ENCODE measurements at places on chromosomes 4 and X.

- DNase-seq, result no peak
Measured at GRCh38 chr4:54505362-54505761, 152.4 kb upstream of the KIT start.

GRCh38 chrX:152299787-152300186, 151.3 kb downstream of the GABRA3 start:
- no peak for DNase-seq

DNA sequence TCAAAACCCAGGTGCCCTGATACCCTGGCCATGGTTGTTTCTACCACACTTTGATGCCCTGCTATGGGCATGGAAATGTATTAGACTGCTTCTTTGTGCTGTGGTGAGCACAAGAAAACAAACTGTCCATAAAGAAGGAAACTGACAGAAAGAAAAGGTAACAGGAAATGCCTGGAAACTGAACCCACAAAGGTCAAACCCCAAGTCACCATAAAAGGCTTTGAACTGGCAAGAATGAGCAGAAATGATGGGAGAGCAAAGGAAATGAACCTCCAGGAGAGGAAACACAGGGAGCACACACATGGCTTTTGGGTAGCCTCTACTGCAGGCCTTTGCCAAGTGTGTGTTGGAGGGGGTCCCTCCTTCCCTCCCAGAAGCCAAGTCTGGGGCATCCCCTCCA, 35.0 kb downstream of the LHFPL1 start:
- no peak for DNase-seq

- DNase-seq, result no peak
Measured at GRCh38 chr4:53547983-53548382, 43.3 kb downstream of the LNX1 start.

- no peak for DNase-seq
Measured at GRCh38 chr4:13483136-13483767, 888 bp downstream of the RAB28 start.

DNA sequence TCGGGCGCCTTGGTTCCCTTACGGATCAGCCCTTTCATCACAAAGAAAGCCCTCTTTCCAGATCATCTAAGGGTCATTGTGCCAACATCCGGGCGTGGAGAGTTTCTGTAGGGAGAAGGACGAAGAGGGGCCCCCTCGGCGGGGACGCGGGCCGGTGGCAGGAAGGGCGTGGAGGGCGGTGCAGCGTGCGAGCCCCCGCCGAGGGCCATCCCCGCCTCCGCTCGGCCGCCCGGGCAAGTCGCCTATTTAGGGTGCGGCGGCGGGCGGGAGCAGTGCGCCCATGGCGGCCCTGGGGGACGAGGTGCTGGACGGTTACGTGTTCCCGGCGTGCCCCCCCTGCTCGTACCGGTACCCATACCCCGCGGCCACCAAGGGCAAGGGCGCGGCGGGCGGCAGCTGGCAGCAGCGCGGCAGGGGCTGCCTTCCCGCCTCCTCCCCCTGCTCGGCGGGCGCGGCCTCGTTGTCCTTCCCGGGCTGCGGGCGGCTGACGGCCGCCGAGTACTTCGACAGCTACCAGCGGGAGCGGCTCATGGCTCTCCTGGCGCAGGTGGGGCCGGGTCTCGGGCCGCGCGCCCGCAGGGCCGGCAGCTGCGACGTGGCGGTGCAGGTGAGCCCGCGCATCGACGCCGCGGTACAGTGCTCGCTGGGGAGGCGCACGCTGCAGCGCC, at the start of gene ZAR1:
TSS of gene ZAR1 (plus strand) at position 241 of the 668 bp plus-strand sequence. CDS start at position 281, 40 bp downstream.
- no peak for DNase-seq

- DNase-seq, result no peak
Measured at GRCh38 chrX:22056235-22056634, 24.1 kb downstream of the PHEX start.

- no peak for DNase-seq
Measured at GRCh38 chr4:76486588-76487276, 51.7 kb downstream of the SHROOM3 start.

GRCh38 chr4:40599431-40599830, 30.2 kb downstream of the RBM47 start:
- DNase-seq, result no peak

DNA sequence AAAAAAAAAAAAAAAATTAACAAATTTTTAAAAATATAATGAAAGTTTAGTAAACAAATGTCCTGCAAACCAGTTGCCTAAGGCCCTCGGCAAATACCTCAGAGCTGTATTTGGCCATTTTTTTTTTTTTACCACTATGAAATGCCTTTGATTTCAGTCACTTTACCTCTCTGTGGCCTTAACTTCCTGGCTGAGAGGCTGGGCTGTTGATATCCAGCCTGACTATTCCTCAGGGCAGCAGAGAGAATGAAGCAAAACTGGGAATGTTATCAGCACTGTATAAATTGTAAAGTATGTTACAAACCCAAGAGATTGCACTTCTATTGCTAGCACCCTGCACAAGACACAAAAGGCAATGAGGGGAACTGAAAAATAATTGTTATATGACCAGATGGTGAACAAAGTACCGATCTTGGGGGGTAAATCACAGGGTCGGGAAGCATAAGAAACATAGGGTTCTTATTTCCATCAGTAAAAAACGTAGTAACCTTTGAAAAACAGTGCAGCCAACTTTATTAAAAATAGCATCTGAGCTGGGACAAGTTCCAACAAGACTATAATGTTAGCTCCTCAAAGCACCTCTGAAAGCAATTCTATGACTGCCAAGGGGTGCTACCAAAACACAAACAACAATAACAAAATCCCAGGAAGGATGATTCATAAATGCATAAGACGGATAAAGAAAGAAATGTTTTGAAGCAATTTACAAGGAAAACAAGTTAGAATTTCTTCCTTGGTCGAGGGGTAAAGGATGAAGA, 18.1 kb downstream of the USP46 start:
- no peak for DNase-seq

DNA sequence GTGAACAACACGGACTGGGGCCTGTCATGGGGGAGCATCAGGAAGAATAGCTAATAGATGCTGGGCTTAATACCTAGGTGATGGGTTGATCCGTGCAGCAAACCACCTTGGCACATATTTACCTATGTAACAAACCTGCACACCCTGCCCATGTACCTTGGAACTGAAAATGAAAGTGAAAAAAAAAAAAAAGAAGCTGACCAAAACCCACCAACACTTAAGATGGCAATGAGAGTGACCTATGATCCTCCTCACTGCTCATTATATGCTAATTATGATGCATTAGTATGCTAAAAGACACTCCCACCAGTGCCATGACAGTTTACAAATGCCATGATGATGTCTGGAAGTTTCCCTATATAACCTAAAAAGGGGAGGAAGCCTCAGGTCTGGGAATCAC, 503.2 kb upstream of the CTSO start:
- no peak for DNase-seq

GRCh38 chr4:140688711-140689598, 67.2 kb downstream of the TBC1D9 start:
- DNase-seq, result no peak

- peak; percentile 41 for DNase-seq
Measured at GRCh38 chr4:152536545-152537182, 772 bp upstream of the FBXW7 start.

GRCh38 chr4:13535708-13536361, 8.5 kb downstream of the NKX3-2 start:
- no peak for DNase-seq

GRCh38 chr4:110124711-110125110, 73.7 kb downstream of the ELOVL6 start:
- no peak for DNase-seq

DNA sequence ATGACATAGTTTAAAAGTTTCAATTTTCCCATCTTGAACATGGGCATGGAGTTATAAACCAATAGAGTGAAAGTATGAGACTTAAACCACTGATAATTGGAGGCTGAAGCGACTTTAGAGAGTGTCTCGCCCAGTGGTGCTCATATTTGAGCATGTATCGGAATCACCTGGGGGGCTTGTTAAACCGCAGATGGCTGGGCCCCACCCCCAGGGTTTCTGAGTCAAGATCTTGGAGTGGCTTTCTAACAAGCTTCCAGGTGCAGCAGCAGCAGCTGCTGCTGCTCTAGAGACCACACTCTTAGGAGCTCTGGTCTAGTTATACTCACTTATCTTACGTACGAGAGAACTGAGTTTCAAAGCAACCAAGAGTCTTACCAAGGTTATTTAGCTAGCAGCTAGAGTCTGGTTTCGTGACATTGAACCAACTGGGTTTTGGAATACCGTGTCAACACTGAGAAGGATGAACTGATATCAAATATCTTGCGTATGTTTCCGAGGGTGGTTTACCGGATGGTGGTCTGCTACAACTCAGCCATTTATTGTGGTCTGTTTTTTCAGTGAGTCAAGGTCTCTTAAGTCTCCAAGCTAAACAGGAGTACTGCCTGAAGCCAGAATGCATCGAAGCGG, 5.9 kb downstream of the PHEX start:
- DNase-seq, result no peak

DNA sequence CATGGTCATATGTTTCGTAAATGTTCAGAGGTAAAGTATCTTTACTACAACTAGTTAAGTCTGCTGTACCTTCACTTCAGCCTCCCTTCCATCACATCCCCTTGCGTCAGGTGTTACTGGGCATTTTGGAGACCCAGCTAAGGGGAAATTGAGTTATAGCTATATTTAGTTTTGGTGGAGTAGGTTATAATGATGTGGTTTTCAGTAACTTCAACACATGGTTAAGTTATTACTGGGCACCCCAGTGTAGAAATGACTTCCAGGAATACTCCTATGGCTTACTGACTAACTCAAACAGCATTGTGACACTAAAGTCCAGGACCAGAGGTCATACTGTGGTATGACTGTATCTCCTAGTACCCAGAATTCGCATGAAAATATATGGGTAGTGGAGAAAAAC, 23.4 kb upstream of the ACSL1 start:
- DNase-seq, result no peak

DNA sequence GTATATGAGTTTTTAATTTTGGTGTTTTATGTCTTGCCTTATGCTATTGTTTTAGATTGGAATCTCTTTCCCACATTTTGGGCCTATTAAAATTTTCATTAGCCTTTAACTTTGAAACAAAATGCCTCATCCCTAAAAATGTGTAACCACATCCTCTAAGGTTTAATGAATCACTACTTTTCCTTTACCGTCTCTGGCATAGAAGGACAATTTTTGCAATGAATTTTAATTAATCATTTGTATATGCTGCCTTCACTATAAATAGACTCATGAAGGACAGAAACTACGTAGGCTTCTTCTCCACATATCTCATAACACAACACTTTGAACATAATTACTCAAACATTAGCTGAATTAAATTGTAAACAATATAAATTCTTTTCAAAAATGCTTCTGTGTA, 421.5 kb downstream of the NLGN4X start:
- DNase-seq, result no peak

All from stimulated activated CD4-positive, alpha-beta T cell treated with anti-CD3 and anti-CD28 coated beads, Interleukin-1b, Interleukin-23, amount 100 ng/mL, for 4 hours (primary cell).